Activated T-cell treated with anti-CD3 and anti-CD28 coated beads for 24 hours (primary cell): ENCODE measurements at places on chromosomes 4 and X.

GRCh38 chr4:1850276-1850675 is 5.7 kb downstream of the LETM1 start:
- no peak for DNase-seq

GRCh38 chrX:915427-916229 is 285.0 kb downstream of the SHOX start:
- DNase-seq = no peak

DNA sequence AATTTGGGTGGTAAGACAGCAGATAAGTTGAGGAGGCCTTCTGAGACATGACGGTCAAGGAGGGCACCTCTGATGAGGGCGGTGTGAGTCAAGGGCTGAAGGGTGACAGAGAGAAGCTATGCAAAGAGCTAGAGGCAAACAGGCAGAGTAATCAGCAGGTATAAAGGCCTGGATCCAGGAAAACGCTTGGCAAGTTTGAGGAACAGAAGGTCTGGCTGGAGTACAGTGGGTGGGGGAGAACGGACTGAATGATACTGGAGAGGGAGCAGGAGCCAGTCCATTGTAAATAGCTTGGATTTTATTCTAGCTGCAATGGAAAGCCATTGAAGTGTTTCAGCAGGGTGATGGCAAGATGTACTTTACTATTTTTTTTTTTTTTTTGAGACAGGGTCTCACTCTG is 39.3 kb downstream of the RAB33B start:
- no peak for DNase-seq

GRCh38 chr4:101334963-101335572 is 12.3 kb downstream of the PPP3CA start:
- no peak for DNase-seq

GRCh38 chr4:125714845-125715244 is 400.1 kb downstream of the FAT4 start:
- DNase-seq = no peak

GRCh38 chr4:108370291-108371141 is 201.8 kb upstream of the LEF1 start:
- DNase-seq = peak; percentile 35

- no peak for DNase-seq
Observed at GRCh38 chrX:6021316-6022091, 207.2 kb downstream of the NLGN4X start.

DNA sequence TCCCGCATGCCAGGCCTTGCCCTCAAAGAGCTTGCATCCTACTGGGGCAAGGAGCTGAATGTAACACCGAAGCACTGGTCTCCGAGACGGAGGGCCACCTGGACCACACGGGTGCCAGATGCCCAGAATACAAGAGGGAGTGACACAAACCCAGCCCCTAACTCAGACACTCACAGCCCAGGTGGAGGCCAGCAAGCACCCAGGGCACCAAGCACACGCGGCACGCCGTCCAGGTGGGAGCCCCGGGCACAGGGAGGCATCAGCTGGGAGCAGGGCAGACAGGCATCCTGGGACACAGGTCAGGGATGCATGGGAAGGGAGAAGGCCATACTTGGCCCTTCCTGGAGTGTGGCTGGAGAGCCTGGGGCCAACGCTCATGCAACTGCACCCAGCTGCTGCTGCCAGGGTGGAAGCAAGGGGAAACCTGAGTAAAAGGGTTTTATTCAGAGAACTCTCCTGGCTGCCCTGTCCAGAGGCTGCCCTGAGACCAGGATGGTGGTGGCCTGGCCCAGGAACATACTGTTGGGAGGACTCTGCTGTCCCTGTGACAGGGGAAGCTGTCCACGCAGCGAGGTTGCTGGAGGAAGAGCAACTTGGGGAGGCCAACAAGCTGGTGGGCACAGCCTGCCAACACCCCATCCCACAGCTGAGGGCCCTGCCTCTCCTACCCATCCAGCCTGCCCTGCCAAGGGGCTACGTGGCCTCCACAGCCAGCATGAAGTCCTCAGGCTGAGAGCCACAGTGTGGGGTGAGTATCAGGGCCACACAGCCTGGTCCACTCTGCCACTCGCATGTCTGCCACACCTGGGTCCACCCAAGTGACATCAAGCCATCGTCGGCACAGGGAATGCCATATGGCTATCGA is 22.2 kb upstream of the PPP2R2C start:
- DNase-seq = no peak

GRCh38 chrX:56975611-56976010 is 19.7 kb downstream of the SPIN3 start:
- DNase-seq = no peak

GRCh38 chr4:119525005-119525749 is 103.4 kb downstream of the PDE5A start:
- DNase-seq = no peak

DNA sequence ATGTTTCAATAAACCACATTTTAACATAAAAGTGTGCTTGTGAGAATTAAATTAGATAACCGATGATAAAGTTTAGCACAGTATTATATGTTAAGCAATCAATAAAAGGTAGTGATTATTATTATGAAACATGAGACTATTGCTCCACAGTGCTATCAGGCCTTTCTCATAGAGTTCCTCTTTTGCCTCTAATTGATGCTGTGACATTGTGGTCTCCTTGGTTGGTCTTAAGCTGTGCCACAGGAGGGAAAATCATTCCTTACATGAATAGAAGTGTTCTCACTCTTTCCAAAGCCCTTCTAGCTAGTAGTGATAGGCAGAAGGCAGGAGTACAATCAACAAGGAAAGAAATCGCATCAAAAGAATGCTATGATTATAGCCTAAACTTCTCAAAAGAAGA is 9.2 kb upstream of the PDHA2 start:
- no peak for DNase-seq

DNA sequence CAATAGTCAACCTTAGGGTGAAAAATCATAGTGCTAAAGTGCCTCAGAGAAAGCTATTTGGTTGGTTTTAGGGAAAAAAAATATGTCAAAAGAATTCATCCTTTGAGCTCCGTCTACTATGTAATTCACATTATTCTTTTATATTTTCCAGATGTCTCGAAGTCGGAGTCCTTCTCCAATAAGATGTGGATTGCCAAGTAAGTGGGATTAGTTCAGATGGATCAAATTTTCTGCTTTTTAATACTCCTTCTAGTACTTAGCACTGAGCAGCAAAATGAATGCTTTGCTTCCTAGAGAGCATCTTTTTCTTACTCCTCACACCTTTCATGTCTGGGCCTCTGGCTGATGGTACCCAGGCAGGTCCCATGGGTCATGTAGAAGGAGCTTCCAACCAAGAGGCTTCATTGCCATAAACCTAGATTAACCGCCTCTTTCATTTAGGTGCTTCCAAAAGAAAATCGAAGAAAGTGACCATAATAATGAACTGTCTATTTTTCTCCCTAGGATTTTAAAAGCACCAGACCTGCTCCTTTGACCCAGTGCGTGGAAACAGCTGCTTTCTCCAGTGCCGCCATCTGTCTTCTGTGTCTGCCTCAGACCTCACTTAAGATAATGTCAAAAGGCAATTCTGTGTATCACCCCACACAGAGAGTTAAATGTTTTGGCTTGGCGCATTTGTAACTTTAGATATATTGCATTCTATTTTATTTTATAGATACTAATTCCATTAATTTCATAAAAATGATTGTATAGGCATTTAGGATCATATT is 43.5 kb downstream of the SPATA18 start:
- DNase-seq = no peak

DNA sequence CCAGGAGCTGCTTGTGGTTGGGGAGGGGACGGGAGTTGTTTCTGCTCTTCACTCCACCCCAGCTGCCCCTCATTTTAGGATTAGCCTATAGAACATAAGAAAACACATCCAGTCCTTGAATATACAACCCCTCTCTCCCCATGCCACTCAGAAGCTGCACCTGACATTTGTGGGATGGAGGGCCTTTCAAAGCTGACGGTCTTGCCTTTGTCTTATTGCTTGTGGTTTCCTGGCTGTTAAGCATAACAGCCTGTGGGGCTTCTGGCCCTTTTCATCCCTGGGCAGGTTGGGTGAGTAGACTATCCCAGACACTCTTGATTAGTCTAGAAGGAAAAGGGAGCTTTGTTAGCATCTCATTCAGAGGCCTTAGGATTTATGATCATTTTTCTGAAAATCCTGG is 407.6 kb upstream of the BOD1L1 start:
- DNase-seq = no peak
